ENCODE measurements at places on chromosomes 13 and 19. TPM values are rescaled to one million over a fixed set of nuclear protein-coding genes. Genes with fewer than 3 reads are reported as not detected.

The KLK1 gene
- total RNA-seq, result not detected

The GAPDHS gene
- total RNA-seq, result not detected

The C1QTNF9B gene
- total RNA-seq, result 0.28 TPM

The ZFP36 gene
- 1.3 TPM for total RNA-seq

The SYNE4 gene
- total RNA-seq, result 0.09 TPM

The TNPO2 gene
- total RNA-seq, result 19.8 TPM

The POLRMT gene
- total RNA-seq, result 15.2 TPM

The LAMP1 gene
- total RNA-seq, result 147 TPM

The TUBA3C gene
- total RNA-seq, result not detected

The APOC1 gene
- 3.6 TPM for total RNA-seq

The ACER1 gene
- not detected for total RNA-seq

The MADCAM1 gene
- total RNA-seq, result 0.14 TPM

The APBA3 gene
- total RNA-seq, result 11.7 TPM

The ZNF134 gene
- 18.8 TPM for total RNA-seq

The CALR3 gene
- total RNA-seq, result not detected

The CGB3 gene
- total RNA-seq, result not detected

The FGF21 gene
- 0.14 TPM for total RNA-seq

The PABPC3 gene
- total RNA-seq, result 0.09 TPM

The FAM83E gene
- 0.46 TPM for total RNA-seq

All from smooth muscle cell of bladder (primary cell).